ENCODE measurements at places on chromosomes 6 and 20.

DNA sequence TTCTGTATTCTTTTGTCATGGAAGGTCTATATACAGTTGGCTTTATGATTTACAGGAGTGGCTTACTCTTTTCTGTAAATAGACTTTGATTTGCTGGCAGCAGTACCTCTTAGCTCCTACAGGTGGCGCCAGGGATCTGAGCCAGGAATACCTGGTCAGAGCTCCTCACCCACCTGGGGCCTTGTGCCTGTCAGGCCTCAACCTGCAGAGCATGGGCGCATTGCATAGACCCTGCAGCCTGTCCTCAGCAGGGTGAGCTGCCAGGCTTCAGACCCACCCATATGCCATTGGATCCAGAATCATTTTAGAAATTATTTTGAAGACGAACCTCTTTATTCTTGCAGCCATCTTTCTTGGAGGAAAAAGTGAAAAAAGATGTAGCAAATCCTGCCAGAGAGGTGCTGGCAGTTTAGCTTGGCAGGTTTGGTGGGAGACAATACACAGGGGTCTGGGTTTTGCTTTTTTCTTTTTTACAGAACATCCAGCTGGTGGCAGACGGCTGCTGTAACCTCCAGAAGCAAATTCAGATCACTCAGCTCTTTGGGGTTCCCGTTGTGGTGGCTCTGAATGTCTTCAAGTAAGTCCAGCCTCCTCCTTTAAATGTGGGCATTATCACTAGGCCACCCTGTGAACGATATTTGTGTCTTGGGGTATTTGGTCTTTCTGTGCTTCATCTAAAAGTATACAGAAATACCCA, 149.1 kb downstream of the MTHFD1L start:
- peak; percentile 62 for DNase-seq

DNA sequence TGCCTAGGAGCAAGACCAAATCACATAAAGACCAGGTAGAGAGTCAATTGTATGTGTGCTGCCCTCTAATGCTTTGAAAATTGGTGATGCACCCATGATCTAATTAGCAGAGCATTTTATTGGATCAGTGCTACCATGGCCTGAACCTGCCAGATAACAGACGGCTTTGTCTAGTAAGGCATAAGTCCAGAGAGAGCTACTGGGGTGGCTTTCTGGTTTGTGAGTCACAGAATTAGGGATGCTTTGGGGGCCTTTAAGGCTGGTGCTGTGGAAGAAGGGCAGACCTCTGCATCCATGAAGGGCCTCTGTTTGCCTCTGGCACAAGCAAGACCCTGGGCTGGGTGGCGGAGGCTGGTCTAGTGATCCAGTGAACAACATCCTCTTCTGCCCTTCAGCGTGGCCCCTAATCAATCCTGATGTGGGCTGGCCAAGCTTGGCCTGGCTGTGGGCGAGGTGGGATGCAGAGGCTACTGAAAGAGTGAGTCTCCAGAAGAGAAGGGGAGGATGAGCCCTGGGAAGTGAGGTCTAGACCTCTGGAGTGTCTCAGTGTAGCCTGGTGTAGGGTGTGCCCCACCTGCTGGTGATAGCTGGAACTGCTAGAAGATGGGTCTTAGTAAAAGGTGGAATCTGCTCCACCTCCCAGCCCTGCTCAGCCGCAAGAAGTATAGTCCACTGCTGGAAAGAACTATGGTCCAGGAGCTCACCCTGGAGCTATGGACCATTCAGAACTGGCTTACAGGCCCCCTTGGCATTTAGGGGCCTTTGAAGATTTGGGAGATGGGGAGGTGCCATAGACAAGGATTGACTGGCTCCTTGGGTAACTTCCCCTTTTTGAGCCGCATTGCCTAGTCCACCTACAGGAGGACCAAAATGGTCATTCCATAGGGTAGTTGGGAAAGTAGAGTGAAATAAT, 36.7 kb upstream of the AAR2 start:
- peak; percentile 71 for DNase-seq

DNA sequence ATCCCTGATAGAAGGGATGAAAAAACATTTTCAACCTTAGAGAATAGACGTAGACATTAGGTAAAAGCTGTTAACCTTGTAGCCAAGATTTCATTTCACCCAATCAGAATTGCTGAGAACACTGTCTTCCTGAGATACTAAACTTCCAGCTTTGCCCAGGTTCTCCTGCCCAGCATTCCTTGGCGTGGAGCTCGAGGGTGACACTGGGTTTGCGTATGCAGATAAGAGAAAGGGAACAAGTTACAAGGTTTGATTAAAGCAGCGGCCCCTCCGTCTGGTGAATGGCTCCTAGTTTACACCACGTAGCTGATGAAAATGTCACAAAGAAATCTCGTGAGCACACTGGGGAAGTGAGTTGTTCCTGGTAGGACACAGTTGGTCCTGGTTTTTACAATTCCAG, 247.8 kb downstream of the FARS2 start:
- no peak for DNase-seq

GRCh38 chr20:45485388-45485787, 15.8 kb downstream of the WFDC2 start:
- no peak for DNase-seq

GRCh38 chr20:34045930-34046725, 52.4 kb downstream of the RALY start:
- no peak for DNase-seq

All from fibroblast of skin of scalp (primary cell).